ENCODE measurements at places on chromosomes 6 and 20.

GRCh38 chr6:782141-782540, 89.2 kb upstream of the EXOC2 start:
- DNase-seq, result no peak

DNA sequence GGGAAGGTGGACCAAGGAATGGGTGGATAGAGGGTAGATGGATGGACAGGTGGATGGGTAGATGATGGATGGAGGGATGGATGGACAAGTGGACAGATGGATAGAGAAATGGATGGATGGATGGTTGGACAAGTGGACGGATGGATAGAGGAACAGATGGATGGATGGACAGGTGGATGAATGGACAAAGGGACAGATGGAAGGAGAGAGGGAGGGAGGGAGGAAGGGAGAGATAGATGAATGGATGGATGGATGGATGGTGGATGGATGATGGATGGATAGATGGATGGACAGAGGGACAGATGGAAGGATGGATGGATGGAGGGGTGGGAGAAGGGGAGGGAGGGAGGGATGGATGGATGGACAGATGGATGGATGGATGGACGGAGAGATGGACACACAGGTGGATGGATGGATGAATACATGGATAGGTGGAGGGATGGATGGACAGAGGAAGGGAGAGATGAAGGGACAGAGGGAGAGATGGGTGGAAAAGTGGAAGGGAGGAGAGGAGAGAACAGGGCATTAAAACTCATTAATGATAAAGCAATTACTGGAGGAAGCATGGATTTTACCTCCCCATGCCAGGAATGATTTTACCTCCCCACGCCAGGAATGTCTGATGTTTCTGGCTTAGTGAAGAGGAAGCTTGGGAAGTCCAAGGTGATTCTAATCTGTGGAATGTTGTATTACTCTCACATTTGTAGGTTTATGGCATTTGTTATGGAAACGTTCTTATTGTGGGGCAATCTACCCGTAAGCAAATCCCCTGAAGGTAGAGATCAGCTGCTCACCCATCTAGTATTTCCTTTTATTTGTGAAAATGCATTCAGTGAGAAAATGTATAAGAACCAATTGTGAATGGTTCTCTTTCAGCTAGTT, 383.3 kb downstream of the TAF4 start:
- DNase-seq, result no peak

DNA sequence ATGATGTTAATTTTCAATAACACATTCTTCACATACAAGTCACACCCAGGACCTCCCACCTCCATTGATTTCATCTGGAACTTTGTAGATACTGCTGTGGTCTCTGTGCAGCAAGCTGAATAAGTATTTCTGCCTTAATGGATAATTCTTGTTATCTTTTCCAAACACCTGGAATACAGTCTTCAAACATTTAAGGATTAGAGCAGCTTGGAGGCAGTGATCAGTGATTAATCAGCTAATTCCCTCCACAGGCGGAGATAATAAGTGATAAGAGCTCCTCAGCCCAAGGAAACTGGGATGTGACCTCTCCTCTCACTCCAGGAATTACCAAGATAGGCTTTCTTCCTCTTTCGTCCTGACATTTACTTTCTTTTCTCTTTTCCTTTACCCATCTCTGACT, 110.7 kb downstream of the FIG4 start:
- DNase-seq, result no peak

DNA sequence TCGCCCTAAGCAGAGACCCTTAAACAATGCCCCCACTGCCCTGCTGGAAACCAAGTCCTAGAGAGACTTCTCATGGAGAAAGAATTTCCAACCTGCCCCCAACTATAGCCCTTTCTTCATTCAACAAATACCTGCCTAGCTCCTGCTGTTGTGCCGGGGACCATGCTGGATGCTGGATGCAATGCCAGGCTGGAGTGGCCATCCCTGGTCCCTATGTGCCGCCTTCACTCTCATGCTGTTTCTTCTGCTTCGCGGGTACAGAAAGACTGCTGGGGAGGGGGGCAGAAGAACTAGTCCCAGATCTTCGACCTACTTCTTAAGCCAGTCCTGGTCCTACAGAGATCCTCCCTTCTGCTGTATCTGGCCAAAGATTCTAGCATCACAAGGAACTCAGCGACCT, 3.4 kb downstream of the MDGA1 start:
- DNase-seq, result no peak

DNA sequence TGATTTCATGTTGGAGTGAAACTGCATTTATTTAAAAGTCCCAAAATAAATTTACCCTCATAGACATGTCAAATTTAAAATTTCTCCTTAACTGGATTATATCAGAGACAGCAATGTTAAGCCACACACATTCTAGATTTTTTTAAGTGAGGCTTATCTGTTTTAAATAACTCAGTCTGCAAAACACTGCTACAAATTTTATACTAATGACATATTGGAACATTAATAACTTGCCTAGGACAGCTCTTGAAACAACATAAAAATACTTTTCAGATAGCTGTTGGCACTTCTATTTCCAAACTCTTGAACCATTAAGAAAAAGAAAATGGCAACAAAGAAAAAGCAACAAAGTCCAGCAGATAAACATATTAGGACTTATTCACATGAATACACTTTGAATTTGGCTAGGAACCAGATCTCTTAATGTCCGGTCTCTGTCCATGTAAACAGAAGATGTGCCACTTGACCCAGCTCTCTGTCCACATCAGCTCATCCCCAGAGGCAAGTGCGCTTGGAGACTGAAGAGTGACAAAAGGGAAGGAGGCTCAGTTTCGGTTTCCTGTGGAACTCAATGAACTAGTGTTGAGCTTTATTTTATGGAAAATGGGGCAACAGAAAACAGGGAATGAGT, 219.3 kb upstream of the THBS2 start:
- DNase-seq, result no peak

DNA sequence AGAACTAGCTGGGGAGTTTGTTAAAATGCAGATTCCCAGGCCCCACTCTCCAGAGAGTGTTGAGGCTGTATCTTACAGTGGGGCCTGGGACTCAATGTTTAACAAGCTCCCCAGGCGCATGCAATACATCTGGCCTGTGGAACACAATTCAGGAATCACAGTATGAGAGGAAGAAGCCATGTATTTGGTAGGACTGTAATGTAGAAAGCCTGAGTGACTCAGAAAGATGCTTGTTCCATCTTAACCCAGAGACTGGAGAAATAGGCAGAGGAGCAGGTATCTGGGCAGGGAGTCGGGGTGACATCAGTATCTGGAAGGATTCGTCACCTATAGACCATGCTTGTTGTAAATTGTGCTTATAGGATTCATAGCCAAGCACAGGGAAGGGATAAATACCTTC, 90.5 kb downstream of the UNC5CL start:
- DNase-seq, result no peak

DNA sequence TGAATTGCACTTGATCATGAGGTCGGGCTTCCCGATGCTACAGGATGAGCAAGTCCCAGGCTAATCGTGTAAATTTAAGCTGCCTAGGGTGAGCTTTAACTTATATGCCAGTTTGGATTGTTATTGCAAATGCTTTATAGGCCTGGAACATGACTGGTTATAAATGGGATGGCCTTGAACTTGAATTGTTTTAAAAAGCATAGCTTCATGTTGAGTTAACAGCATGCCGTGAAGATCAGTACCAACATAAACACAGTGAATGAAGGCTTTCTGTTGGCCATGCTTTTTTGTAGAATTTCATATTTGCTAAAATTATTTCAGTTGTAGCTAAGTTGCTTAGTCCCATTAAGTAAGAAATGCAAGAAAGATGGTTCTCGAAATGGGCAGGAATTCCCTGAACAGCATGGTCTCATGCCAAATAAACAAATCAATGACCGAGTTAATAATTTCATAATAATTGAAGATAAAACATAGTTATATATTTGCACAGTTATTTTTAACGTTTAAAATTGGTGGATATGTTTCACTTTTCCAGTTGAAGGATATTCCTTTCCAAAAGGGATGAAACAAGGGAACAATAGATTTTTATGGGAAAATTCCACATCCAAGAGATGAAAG, 76.6 kb upstream of the ARID1B start:
- DNase-seq, result no peak

- no peak for DNase-seq
Observed at GRCh38 chr6:30777155-30777485, 32.8 kb upstream of the IER3 start.

GRCh38 chr6:18021166-18021850, 33.9 kb upstream of the KIF13A start:
- no peak for DNase-seq

- DNase-seq, result no peak
Observed at GRCh38 chr6:18551228-18551627, 164.1 kb downstream of the RNF144B start.

- DNase-seq, result no peak
Observed at GRCh38 chr20:19624221-19624965, 133.7 kb upstream of the RIN2 start.
